Cerebellar nuclear complex (tissue), 1 donor: ENCODE measurements at places on chromosomes 12 and 14.

DNA sequence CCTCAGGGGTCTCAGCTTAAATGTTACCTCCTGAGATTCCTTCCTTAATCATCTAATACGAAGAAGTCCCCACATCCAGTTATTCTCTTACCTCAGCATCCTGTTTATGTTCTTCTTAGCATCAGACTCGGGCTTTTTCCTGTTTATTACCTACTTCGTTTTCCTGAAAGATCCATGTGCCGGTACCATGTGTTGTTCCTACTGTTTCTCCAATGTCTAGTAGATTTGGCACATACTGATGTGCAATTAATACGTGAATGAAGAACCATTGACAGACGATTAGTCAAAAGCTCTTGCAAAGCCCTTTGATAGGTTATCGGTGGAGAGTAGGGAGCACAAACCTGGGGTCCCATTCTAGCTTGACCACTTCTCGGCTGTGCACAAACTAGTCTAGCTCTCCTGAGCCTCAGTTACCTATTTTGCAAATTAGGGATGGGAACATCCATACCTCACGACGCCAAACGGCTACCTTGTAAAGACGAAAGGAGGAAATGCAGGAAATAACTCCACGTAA, 735 bp upstream of the MAPKAPK5 start:
- no peak for DNase-seq

DNA sequence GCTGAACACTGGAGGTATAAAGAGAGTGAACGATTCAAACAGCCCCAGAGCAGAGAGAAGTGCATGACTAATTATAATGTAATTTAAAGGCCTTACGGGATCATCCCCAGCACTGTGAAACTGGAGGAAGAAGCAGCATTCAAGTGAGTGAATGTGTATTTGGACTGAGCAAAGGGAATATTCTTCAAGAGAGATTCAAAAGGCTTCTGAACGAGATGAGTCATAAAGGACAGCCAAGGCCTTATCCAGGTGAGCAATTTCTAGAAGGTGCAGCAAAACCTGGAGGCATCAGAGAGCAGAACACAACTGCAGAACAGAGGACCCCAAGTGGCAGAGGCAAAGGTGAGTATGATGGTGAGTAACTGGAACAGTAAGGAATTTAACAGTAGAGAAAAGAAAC, 127.2 kb downstream of the BCAT1 start:
- DNase-seq = no peak

- DNase-seq = no peak
These were observed 96.0 kb upstream of the PCED1B start for GRCh38 chr12:46983393-46983793.

GRCh38 chr12:26723379-26724308, 109.3 kb downstream of the ITPR2 start:
- no peak for DNase-seq

DNA sequence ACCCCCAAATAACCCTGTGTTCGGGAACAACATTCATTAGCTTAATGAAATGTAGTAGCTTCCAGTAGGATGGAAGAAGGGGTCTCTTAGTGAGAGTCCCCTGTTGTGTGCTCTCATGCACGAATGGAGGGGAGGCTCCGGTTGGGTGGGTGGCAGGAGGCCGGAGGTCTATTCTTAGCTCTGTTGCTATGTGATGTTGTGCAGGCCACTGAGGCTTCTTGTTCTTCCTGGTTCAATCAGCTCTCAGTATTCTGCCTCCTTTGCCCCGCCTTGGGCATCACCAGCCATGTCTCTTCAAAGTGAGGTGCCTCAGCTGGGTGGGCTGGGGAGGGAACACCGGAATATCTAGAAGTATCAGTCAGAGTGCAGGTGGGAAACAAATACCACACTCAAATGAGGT, 50.8 kb downstream of the KCNA1 start:
- DNase-seq = no peak

DNA sequence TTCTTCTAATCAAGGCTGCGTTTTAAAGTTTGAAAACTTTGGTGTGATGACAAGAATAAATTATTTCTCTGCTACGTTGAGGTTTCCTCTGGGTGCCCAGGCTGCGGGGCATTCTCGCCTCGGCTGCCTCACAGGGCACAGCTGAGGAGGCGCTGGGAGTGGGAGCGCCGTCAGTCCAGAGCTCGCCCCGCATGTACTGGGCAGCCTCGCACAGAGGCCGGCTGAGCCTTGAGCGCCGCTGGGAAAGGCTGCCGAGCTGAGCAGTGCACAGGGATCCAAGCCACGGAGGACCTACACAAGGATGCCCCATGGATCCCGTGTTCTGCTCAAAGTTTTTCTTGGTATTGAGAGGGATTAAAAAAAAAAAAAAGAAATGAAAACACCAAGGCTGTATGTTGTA, 11.6 kb downstream of the RFX4 start:
- DNase-seq = no peak

DNA sequence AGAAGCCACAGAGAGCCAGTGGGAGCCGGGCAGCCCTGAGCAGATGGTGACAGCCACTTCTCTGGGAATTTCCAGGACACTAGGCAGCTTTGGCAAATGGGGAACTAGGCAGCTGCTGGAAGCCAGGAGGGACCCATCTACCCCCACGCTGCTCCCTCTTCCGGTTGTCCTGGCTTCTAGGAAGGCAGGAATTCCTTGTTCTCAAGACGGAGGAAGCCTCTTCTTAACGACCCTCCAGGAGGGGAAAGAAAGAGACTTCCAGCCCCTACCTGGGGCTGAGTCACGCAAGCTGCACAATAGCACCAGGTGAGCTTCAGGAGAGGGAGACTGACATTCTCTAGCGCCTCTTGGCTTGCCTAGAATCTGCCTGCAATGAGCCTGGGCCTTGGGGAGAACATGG, 141.5 kb downstream of the ANO2 start:
- no peak for DNase-seq

GRCh38 chr12:123387508-123388176, 3.7 kb downstream of the KMT5A start:
- no peak for DNase-seq

DNA sequence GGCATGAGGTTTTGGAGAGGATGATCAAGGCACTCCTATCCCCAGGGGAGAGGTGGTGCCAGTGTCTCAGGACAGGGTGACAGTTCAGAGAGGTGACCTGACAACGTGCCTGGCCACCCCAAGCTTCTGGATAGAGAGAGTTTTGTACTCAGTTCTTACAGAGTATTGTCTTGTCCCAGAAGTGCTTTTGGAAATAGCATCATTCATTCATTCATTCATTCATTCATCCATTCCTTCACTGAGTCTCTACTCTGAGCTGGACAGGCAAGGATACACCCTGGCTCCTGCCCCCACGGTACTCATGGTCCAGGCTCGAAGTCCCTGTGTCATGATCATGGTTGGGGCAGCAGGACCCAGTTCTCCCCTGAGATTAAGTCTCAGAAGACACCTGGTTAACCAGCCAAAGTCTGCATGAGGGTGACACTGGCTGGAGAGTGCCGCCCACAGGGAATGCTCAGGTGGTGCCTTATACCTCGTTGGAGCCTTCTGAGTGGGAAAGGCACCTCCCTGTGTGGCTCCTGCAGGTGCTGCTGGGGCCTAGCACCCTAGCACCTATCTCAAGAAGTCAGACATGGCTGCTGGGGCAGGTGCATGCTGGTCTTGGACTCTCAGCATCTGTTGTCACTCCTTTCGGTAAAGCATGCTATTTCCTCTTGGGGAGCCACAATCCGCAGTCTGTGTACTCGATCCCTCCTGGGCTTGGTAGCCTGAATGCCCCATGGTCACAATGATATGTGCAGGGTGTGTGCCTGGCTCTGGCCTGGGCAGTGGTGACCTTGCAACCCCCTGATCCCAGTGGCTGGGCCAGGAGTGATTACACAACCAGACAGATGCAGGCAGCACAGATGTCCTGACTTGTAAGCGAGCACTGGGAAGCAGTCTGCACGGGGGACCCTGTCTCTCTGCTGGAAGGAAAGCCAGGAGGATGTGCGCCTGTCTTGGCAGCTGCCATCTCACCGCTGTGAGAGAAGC, 57.8 kb downstream of the C14orf132 start:
- DNase-seq = no peak

- DNase-seq = no peak
These were observed 85.0 kb downstream of the SYNE3 start for GRCh38 chr14:95431199-95432143.

- DNase-seq = no peak
These were observed 41.1 kb downstream of the ACSM4 start for GRCh38 chr12:7344833-7345606.

GRCh38 chr12:92908108-92908507, 21.0 kb downstream of the EEA1 start:
- DNase-seq = no peak

DNA sequence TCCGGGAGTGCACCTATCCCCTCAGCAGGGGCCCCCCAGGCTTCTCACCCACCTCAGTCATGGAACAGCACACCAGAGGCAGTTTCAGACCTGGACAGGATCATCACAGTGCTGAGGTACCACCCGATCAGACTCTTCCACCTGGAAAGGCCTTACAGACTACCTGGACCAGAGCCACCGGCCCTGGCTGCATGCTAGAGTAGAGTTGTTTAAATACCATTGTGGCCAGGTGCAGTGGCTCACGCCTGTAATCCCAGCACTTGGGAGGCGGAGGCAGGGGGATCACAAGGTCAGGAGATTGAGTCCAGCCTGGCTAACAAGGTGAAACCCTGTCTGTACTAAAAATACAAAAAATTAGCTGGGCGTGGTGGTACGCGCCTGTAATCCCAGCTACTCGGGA, 61.5 kb downstream of the TSPAN11 start:
- DNase-seq = no peak

DNA sequence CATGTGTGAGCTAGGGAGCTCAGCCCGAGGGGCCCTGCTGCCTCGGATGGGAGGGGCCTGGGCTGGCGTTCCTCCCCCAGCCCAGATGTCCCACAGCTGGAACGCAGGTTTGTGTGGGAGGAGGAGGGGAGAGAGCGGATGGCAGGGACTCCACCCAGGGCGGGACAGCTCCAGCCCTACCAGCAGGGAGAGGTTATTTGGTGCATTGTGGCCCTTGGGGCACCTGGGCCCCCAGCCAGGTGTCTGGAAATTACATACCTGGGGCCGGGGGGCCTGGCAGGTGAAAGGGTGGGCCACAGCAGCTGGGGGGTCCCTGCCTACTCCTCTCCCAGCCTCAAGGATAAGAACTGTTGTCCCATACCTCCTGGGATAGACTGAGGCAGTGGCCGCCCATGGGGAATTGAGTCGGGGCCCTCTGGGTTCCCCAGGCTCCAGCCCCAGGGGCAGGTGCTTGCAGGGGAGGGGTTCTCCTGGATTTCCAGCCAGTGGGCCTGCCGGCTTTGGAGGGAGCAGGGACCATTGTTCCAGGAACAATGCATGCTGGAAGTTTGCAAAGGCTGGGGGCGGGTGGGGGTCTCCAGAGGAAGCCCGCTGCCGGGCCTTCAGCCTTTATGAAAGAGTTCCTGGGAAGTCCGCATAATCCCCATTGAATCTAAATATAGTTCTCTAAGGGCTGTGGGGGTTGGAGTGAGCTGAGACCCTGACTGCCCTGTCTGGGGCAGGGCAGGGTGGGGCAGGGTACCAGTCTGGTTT, 1.2 kb downstream of the KIF26A start:
- no peak for DNase-seq
